Uterus (tissue), 4 donors: ENCODE measurements at places on chromosomes 7 and 10.
A peak's percentile ranks its signal among the peaks of the same experiment; 100 is the strongest.

DNA sequence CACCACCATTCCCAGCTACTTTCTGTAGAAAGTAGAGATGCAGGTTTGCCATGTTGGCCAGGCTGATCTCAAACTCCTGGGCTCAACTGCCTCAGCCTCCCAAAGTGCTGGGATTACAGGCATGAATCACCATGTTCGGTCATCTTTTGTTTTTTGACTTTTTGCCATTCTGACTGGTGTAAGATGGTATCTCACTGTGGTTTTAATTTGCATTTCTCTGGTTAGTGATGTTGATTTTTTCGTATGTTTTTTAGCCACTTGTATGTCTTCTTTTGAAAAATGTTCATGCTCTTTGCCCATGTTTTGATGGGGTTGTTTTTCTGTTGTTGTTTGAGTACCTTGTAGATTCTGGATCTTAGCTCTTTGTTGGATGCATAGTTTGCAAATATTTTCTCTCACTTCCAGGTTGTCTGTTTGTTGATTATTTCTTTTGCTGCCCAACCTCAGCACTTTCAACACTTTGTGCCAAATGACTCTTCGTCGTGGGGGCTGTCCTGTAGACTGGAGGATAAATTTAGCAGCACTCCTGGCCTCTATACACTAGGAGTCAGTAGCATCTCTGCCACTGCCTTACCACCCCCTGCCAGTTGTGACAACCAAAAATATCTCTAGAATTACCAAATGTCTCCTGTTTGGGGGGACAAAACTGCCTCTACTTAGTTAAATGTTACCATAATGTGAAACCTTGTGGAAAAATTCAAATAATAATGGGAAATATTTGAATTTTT lies 6.5 kb upstream of the CPED1 start:
- DNase-seq = no peak

GRCh38 chr7:42183547-42183946 lies 53.5 kb downstream of the GLI3 start:
- DNase-seq = no peak

- DNase-seq = no peak
Observed at GRCh38 chr10:88881320-88881719, 1.3 kb downstream of the STAMBPL1 start.

DNA sequence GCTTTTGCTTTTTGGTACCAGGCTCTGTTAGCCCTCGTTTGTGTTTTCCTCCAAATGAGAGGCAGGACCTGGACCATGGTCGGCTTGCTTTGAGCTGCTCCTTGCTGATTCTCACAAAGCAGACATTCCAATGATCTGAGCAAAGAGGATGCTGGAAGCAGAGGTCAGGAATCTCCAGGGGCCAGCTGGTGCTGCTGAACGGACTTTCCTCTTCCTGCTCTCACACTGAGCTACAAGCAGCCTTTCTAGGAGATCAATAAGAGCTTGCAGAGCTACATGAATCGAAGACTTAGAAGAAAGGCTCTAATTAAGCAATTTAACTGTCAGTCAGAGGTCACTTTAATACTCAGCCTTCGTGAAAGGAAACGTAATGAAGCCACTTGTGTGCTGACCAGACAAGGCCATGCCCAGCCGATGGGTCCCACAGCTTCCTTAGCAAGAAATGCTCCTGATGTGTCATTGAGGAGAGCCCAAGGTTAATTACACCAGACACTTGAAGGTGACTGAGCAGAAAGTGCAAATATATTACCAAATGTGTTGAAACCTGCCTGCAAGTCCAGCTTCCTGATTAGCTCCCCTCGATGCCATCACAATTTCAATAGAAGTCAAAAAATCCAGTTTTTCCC lies 151.3 kb upstream of the RSU1 start:
- peak; percentile 43 for DNase-seq

GRCh38 chr10:97005349-97005748 lies 173.3 kb downstream of the LCOR start:
- DNase-seq = no peak

DNA sequence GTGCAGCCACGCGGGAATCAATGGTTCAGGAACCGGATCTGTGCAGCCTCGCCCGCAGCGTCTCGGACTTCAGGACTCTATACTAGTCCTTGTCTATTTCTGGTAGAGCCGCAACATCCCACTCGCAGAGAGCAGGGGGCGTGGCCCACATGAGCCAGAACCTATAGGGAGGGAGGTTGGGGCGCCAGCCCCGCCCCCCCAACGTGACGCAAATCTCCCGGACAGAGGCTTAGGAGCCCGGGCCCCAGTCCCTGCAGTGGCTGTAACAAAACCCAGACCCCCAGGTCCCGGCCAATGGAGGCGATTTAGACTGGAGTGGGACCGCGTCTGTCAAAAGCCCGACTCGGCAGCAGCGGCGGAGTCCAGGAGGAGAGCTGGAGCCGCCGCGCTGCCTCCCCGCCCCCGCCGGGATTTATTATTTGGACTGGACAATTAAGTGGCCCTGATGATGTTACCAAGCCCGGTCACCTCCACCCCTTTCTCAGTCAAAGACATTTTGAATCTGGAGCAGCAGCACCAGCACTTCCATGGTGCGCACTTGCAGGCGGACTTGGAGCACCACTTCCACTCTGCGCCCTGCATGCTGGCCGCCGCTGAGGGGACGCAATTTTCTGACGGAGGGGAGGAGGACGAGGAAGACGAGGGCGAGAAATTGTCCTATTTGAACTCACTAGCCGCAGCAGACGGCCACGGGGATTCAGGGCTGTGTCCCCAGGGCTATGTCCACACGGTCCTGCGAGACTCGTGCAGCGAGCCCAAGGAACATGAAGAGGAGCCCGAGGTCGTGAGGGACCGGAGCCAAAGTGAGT lies at the start of gene NKX2-3:
TSS of gene NKX2-3 (plus strand) at position 256 of the 809 bp plus-strand sequence. CDS start at position 446, 190 bp downstream.
- peak; percentile 44 for DNase-seq

- no peak for DNase-seq
Observed at GRCh38 chr7:143012001-143012400, 14.9 kb downstream of the OR9A2 start.

GRCh38 chr10:110841767-110842267 lies 29.9 kb upstream of the PDCD4 start:
- DNase-seq = peak; percentile 15

- DNase-seq = no peak
Observed at GRCh38 chr10:48574322-48574796, 30.5 kb downstream of the ARHGAP22 start.

DNA sequence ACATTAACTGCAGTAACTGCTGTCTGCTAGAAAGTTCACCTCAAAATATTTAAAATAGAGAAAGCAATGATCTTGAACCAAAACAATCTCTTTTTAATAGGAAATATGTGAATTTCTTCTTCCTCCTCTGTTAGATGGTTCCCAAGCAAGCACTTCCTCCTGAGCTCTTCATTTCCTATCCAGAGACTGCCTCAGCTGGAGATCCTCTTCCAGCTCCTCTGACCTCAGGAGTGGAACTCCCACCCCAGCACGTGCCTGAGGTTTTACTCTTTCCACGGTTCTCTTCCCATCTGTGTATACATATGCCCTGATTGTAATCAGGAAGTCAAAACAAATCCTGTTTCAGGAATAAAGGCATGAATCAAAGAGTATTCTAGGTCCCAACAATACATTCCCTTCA lies 5.6 kb downstream of the DENND11 start:
- DNase-seq = no peak

- DNase-seq = no peak
Observed at GRCh38 chr10:48800007-48800675, 115.5 kb downstream of the WDFY4 start.

GRCh38 chr10:9515922-9516321 lies 1461.4 kb downstream of the GATA3 start:
- DNase-seq = no peak

DNA sequence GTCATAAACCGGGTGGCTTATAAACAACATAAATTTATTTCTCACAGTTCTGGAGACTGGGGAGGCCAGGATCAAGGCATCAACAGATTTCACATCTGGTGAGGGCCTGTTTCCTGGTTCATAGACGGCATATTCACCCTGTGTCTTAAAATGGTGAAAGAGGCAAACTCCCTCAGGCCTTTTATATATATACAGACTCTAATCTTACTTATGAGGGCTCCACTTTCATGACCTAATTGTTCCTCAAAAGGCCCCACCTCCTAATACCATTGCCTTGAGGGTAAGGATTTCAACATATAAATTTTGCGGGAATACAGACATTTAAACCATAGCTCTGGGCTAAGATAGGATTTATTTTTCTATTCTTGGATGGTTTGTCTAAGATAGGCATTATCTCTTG lies 187.2 kb downstream of the PPP1R3A start:
- no peak for DNase-seq

DNA sequence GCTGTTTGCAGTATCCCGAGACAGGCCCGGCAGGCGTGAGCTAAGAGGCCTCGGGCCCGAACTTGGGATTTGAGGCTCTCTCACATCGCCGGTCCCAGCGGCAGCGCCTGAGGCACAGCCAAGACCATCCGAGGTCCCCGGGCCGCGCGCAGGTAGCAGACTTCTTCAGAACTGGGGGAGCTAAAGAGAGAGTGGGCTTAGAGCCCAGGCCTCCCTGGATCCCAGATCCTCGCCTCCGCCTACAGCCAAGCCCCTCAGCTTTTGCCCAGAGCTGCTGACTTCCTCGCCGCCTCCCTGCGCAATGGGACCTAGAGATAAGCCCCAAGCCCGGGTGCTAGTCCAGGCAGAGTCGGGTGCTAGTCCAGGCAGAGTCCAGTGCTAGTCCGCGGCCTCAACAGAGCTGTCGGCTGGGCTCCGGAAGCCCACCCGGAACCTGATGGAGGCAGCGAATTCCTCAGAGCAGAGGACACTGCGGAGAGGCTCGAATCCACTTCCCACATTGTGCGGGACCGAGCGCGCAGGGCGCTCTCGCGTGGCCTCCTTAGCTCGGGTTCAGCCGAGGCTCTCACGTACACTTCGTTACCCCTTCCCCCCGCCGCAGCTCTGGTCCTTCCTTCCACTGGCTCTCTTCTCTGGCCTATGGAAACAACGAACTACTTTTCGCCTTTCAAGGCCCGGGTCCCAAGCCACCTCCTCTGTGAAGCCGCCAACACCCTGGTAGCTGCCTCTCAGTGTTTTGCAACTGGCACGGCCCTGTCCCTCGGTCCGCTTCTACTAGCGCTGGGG lies 5.8 kb downstream of the LBX1 start:
- no peak for DNase-seq

DNA sequence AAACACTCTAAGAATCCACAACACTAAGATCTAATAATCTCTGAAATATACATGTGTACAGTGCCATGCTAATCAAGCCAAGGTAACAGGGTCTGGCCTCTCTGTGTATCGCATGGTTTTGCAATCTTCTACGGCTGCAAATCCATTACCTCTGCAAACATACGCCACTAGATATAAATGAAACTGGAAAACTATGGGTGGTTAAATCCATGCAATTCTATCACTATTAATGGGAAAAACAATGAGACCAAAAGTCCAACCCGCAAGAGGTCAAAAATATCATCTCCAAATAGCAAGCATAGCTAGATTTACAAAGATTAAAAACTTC lies 23.0 kb downstream of the SGCE start:
- no peak for DNase-seq

GRCh38 chr7:5217851-5218331 lies 27.9 kb downstream of the WIPI2 start:
- no peak for DNase-seq

- no peak for DNase-seq
Observed at GRCh38 chr7:66952343-66953043, 31.5 kb downstream of the TMEM248 start.

GRCh38 chr10:97087296-97087695 lies 98.5 kb downstream of the SLIT1 start:
- DNase-seq = no peak

DNA sequence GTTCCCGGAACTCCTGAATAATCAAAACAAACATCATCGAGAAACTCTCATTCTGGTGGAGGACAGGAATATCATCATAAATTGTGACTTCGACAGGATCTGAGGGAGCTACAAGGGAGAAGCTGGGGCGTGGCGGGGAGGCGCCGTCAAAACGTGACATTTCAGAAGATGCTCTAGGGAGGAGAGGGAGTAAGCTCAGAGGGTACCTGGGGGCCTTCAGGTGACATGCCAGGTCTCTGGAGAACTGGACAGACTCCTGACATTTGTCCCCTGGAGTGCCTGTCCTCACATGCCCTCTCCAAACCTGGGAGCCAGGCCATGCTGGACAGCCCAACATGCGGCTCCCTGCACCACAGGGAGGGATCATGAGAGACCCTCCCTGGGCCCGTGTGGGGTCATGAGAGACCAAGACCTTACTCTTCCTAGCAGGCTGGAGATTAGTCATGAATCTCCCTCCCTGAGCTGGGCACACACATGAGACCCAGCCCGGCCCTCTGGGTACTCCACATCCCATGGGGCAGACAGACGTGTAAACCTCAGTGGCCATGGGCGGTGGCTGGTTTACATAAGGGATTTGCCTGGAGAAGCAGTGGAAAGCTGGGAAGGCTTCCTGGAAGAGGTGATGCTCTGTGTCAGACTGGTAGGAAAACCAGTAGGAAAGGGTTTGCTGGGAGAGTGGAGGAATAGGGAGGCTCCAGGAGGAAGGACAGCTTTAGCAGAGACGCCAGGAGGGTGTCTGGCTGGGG lies 81.0 kb downstream of the MYL10 start:
- no peak for DNase-seq

GRCh38 chr7:152489044-152489443 lies 53.2 kb upstream of the KMT2C start:
- DNase-seq = no peak

DNA sequence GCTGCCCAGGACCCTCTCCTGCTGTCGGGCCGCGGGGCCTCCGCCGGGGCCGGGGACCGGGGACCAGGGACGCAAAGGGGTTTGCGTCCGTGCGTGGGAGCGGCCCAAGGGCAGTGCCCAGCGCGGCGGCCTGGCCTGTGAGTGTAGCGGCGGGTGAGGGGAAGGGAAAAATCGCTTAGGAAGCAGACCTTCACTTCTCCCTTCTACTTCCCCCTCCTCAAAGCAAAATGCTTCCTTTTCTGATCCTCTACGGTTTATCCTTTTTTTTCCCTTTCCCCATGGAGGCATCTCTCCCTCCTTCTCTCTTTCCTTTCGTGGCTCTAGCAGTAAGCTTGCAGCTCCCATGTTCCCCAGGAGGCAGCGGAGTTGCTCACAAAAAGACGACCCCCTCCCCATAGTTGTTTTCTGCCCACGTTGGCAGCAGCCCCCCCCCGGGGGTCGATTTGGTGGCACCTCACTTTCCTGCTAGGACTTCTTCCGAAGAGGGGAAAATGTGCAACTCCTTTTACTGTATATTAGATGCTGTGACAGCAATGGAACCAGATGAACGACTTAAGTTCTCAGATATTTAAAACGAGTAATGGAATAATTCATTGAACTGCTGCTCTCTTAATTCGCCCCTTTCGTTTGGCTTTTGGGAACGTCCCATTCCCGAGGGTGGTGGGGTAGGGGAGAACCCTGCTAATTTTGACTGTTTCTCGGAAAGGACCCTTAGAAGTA lies 724 bp downstream of the CAPZA2 start:
- peak; percentile 23 for DNase-seq

GRCh38 chr10:128480601-128481000 lies 354.4 kb upstream of the MKI67 start:
- DNase-seq = no peak

DNA sequence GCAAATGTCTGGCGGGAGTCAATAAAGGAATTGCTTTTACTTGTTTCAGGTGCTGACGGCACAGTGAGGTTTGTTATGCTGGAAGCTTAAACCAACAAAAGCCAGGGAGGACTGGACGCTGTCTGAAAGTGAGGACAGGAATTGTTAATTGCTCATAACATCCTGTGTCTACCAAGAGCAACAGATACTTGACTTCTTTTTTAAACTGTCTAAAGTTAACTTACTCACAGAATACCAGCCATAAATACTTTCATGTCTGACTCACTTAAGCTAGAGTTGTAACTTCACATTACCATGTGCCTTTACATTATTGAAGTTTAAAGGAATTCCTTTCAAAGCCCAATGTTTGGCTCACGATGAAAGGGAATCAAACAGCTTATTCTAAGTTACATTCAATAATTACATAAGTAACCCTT lies 252.7 kb upstream of the SHH start:
- no peak for DNase-seq
